ENCODE measurements at places on chromosomes 2 and 18.

- no peak for DNase-seq
Measured at GRCh38 chr2:54387059-54387991, 68.8 kb upstream of the SPTBN1 start.

DNA sequence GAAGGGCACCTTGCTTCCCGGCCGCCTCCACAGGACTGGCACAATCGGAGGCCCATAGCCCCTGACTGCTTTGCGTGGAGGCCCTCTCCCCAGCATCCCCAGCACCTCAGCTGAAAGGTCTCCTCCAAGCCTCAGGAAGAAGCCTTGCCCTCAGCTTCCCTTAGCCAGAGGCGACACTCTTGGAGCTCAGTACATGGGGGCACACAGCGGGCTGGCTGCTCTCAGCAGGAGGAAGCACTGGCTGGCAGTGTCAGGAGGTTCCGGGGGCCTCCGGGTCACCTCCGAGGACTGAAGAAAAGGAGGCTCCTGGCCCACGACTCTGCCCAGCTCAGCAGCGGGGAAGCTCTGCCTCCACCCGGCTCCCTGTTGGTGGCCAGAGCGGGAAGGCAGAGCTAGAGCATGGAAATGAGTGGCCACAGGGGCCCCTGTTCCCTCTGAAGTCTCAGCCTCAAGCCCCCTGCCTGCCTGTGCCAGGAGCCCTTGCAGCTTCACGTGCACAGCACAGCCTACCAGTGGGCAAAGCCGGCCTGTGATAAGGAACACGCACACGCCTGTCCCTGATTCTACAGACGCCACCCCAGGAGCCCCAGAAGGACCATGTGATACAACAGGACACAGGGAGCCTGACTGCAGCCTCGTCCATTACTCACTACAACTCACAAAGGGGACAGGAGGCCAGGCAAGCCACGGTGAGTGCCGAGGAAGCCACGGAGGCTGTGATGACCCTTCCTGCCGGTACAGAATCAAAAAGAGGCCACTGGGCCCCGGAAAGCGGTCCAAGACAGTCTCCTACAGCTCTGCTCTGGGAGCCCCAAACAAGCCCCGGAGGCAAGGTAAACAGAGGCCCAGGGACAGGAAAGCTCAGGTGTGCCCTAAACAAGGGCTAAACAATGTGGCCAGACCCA, 15.5 kb downstream of the HDAC4 start:
- no peak for DNase-seq

GRCh38 chr2:85324639-85325465, 2.9 kb downstream of the TGOLN2 start:
- no peak for DNase-seq

DNA sequence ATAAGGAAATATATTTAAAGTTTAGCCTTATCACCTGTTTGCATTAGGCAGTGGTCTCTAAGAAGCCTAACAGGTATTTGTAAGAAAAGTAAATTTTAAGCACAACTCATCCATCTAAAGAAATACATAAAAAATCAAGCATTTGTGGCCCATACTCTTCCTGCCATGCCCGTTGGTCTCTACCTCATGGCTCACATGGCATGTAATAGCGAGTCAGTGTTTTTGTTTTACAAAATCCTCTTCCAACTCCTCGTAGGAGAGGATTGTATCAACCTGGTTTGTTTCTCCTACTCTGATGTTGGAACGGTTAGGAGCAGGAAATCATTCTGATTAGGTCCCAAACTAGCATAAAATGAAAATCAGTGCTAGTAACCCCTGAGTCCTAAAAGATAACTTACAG, 91.8 kb downstream of the FMNL2 start:
- no peak for DNase-seq

DNA sequence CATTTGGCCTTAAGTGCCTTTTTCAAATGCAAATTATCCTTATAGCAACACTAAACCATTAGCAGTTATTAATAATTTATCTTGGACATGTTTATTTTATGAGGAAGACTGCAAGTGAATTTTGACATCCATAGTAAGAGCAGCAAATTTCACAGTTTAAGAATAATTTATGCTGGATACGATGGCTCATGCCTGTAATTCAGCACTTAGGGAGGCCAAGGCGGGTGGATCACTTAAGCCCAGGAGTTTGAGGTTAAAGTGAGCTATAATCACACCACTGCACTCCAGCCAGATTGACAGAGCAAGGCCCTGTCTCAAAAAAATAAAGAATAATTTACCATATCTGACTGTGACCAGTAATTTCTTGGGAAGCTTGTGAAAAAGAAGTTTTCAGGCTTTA, 286.2 kb downstream of the TMX3 start:
- no peak for DNase-seq

DNA sequence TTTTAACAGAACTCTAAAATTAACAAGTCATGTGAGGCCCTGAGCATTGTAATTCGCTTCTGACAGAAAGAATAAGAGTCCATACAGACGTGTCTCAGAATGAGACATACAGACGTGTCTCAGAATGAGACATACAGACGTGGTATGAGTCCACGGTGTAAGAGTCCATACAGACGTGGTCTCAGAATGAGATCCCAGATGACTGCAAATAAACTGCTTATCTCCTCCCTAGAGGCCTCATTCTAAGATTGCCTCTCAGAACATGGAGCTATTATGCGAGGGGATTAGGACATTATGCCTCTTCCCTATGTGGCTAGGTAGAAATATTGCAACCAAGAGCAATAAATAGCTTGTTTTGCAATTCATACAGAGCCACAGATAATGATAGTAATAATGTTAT, 63.9 kb downstream of the NEB start:
- no peak for DNase-seq

DNA sequence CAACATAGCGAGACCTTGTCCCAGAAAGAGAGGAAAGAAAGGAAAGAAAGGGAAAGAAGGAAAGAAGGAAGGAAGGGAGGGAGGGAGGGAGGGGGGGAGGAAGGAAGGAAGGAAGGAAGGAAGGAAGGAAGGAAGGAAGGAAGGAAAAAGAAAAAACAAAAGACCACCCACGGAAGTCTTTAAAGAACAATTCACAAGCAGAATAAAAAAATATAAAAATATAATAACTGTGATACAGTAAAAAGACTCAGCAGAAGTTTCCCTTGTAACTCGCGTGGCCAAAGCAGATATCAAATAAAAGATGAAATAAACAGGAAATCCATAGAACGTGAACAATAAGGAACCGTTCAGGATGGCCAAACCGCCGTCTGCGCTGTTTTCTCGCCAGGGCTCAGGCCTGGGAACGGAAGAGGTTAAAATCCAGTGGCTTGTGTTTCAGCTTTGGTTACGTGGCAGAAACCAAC, 1.2 kb upstream of the SLC1A4 start:
- DNase-seq: no peak

DNA sequence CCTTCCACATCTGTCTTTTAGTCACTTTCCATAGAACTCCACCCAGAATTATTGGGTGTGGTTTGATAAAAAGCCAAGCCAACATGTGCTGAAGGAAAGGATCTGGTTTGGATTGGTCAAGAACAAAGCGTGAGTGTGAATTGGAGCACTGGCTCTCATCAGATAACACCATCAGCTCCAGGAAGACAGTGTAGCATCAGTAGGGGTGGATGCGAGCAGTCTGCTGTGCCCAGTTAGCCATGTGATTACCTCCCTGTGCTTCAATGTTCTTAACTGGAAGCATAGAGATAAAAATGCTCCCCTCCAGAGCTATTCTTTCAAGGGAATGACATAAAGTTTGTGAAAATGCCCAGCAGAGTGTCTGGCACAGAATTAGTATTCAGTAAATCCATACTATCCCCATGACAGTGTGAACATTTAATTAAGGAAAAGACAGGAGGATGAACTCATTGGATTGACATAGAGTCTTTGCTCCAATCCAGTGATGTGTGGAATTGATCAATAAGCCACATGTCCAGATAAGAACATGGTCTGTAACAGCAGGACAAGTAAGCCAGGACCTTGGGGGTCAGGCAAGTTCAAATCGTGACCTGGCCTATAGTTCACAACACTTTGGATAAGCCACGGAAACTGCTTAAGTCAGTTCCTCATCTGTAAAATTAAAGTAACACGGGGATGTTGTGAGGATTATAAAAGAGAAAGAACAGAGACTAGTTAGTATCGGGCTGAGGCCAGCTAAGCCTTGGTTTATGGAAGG, 68.0 kb downstream of the FAM124B start:
- DNase-seq: no peak

DNA sequence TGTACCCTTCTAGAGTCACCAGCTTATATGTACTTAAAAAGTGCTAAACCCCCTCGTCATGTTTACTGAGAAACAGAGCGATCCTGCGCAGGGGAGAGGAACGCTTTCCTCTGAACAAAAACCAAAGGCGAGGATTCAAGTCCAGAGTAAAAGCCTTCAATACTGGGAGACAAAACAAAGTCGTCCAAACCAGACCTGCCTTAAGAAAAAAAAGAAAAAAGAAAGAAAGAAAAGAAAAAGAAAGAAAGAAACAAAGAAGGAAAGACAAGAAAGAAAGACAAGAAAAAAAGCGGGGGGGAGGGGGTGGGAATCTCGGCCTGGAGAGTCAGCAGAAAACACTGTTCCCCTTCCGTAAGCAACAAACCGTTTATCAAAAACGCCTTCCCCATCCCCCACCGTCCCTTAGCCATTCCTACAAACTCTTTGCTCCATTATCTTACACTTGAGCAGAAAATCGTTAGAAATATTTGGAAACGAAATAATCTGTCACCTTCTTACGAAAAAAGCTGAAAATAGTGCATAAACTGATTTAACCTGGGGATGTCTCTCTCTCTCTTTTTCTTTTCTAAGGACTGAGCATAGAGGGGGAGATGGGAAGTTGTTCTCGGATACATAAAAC, 3.3 kb downstream of the PTGR3 start:
- DNase-seq: no peak

DNA sequence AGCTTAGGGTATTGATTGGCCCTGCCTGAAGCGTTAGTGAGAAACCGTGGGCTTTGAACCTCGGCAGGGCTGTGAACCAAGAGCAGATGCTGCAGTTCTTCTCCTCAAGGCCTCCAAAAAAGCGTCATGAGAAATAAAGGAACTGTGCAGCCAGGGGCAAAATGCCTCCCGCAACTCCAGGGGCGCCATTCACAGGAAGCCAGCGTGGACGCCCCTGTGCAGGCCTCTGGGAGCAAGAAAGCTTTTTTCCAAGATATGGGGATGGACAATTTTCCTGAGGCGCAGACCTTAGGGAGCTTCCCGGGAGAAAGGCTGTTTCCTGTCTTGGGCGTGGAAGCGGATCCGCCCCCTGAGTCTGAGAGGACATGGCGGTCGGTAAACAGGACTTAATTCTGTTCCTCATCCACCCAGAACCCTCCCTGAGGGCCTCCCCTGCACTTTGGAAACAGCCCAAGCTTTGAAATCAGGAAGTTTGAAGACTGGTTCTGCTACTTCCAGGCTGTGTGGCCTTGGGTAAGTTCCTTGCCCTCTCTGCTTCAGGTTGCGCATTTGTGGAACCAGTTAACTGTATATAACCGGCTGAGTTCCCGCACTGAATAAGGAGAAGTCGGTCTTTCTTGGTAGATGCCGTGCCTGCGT, 29.6 kb upstream of the CABLES1 start:
- DNase-seq: no peak

DNA sequence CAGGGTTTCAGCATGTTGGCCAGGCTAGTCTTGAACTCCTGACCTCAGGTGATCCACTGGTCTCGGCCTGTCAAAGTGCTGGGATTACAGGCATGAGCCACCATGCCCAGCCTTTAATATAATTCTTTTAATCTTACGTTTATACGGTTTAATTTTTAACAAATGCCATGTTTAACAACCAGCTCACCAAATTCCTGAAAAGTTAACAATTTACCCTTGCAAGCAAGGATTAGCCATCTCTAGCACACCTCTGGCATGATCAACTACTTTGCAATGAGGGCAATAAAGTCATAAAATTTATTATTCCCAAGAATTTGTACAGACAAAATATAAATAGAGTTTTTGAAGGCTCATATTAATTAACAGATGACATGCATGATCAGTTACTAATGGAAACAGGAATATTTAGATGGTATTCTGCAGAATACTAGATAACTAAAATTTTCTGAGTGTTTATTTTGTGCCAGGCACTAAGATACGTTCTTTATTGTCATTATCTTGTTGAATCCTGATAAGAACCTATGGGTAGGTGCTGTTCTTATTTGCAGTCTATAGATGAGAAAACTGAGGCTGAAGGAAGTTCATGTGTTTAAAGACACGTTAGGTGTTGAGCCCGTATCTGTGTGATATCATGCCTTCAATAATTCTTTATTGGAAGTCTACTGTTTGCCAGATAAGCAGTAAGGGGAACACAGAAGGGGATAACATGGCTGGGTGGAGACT, 190.1 kb downstream of the CDCA7 start:
- no peak for DNase-seq

DNA sequence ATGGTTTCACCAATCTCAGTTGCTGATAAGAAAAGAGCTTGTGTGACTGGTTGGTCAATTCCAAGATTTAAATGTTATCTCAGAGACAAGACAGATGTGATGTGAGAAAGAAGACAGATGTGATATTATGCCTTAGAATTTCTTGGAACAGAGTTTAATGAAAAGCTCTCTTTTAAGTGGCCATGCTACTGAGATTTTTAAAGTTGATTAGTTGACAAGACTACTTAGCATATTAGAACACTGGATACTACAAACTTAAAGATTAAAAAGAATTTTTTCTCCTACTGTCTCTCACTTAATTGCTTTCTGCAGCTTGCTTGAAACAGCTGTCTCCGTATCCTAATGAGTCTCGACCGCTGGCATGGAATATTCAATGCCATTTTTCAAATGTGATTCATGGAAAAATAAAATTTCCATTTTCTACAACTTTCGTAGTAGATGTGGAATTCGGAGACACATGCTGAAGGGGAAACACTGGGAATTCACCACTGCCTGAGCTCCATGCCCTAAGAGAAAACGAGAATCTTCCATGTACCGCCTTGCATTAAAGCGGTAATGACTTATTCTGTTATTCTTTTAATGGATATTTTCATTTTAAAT, 634.2 kb upstream of the SETBP1 start:
- DNase-seq: no peak

GRCh38 chr18:12657684-12658425, at the start of gene SPIRE1:
SPIRE1 (minus strand) TSS chr18:12658107; CDS start chr18:12657866, 241 bp downstream.
- DNase-seq: peak; percentile 58

DNA sequence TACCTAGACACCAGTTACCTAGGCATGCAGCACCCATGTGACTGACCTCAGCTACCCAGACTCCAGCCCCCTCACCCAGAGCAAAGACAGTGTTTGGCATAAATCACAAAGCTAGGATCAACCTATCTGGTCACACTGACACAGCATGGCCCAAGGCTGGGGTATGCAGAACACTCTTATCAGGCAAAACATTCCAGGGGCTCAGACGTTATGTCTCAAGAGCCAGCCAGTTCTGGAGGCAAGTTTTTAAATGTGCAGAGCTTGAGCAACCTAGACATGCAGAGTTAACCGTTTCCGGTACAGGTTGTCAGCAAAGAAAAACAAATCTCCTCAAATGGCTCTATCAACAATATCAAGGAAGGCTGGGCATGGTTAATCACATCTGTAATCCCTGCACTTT, 92.8 kb downstream of the AP1S3 start:
- no peak for DNase-seq

DNA sequence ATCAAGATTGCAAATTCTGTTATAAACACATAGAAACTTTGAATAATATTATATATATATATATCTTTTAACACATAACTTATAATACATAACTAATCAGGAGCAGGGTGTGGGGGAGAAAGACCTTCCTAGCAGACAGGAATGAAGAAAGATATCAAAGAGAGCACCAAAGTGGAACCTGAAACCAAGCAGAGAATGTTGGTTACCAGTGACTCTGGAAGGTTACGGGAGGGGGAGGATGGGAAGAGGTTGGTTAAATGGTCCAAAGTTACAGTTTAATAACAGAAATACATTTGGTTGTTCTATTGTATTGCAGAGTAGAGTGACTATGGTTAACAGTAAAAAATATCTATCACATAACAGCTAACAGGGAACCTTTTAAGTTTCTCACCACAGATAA, 366.7 kb downstream of the LRRTM4 start:
- no peak for DNase-seq
